ENCODE measurements at places on chromosomes 3 and 15.

DNA sequence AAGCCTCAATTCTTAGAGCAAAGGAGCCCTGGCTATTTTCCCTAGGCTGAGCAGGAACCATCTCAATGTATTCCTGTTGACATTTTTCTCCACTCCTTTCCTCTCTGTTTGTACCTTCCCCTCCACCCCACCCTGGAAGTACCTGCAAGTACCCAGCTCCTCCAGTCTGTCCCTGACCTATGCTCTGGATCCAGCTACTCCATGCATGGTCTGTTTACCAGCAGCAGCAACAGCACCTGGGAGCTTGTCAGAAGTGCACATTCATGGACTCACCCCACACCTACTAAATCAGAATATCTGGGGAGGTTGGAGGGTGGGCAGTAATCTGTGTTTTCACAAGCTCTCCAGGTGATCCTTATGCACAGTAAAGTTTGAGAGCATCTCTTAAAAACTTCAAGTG is 240.7 kb upstream of the UMPS start:
- no peak for DNase-seq

GRCh38 chr3:117532268-117532667 is 822.7 kb downstream of the TUSC7 start:
- peak; percentile 35 for DNase-seq

DNA sequence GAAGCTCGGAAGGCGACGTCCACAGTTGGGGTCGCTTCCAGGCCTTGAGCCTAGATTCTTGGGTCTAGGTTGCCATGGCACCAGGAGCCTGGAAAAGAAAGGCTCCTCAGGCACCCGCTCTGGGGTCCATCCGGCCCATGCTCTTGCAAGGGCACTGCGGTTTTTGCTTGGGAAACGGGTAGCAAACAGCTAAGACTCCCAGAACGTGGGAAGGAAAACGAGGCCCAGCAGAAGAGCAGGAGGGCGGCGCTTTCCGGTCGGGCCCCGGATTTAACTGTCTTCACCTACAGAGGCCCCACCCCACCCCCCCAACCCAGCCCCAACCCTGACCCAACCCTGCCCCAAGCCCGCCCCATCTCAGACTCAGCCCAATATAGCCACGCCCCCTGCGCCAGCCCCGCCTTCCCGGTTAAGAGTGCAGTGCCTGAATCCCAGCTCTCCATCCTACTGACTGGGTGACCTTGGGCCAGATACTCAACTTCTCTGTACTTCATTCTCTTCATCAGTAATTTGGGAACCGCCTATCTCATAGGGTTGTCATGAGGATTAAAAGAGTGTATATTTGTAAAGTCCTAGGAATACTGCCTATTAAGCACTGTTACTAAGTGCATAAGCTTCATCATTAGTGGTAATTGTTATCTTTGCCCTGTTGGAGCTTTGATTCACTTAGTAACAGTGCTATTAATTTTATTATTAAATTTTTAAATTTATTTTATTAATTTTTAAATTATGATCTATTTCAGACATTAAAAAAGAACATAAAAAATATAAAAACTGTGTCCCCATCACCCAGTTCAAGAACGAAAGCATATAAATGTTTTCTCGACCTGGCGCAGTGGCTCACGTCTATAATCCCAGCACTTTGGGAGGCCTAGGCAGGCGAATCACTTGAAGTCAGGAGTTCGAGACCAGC is 28.4 kb upstream of the SMAD6 start:
- no peak for DNase-seq

GRCh38 chr3:126157083-126157768 is 23.2 kb downstream of the ALDH1L1 start:
- DNase-seq = no peak

DNA sequence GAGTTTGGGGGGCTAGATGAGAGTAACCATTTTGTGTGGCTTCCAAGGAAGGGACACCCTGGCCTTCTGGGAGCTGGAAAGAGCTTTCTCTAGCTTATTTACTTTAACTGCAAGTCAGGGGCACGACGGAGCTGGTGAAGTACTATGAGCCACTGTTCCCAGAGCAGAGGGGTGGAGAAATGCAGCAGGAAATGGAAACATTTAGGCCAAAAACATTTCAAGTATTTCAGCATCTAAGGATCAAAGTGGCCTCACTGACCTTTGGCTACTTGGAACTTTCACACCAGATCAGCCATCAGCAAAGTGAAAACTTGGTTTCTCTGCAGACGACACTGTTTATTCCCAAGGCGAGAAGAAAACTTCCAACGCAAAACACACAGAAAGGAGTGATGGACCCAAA is 7.9 kb downstream of the DGKG start:
- DNase-seq = no peak

GRCh38 chr3:133701435-133702358 is 40.0 kb upstream of the TOPBP1 start:
- no peak for DNase-seq

- no peak for DNase-seq
These were observed 178.0 kb upstream of the TBL1XR1 start for GRCh38 chr3:177375316-177375715.

DNA sequence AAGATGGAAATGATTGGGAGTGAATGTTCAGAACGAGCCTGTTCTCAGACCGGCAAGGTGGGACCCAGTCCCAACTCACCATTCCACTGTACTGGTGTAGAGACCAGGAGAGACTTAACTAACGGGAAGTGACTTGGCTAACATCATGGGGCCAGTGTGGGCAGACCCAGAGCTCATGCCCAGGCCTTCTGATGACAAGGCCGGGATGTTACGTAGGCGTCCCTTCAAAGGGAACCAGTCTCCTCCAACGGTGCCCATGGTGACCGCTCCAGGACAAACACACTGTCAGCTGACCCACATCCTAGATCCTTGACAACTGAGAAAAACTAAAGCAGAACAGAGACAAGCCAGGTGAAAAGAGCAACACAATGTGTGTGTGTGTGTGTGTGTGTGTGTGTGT is 128.4 kb upstream of the HACD2 start:
- DNase-seq = peak; percentile 9

- DNase-seq = peak; percentile 65
These were observed 5.8 kb upstream of the TOPAZ1 start for GRCh38 chr3:44235604-44236484.

- DNase-seq = no peak
These were observed 5.2 kb upstream of the SIN3A start for GRCh38 chr15:75456710-75457109.

- DNase-seq = no peak
These were observed 3.8 kb downstream of the TSPAN3 start for GRCh38 chr15:77066971-77067690.

DNA sequence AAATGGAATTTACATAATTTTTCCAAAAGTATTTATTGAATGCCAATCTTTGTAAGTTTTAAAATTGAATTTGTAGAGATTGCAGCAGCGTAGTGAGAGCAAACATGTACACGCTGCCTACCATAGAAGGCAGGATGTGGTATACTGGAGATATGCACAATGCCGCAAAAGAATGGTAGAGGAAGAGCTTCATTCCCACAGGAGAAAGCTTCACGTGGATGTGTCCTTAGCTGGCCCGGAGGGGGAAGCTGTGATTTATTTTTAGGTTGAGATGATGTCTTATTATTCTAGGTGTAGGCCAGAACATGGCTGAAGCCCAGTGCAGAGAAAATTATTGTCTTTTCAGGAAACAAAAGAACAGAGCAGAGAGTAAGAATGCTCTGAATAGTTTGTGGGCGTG is 743.3 kb upstream of the BCHE start:
- no peak for DNase-seq

- peak; percentile 3 for DNase-seq
These were observed 725.5 kb upstream of the ARRDC4 start for GRCh38 chr15:97234851-97235610.

GRCh38 chr3:134312873-134313846 is 61.1 kb downstream of the AMOTL2 start:
- DNase-seq = no peak

DNA sequence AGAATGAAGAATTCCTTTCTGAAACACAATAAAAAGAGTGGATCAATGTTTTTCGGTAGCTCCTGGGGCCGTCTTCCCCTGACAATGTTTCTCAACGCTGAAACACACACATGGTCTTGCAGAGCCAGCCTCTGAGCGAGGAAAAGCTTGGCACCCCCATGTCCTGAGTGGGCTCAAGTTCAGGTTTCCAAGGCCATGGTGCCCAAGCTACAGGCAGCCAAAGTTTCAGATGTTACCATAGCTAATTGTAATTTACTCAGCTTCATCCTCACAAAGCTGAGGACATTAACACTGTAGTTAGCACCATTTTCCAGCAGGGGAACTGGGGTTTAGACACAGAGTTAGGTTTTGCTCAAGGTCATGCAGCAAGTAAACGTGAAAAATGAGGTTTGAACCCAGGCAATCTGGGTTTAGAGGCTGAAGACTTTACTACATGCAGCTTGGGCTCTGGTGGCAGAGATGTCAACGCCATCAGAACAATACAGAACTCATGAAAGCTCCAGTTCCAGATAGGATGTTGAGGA is 199.1 kb downstream of the TJP1 start:
- DNase-seq = no peak

DNA sequence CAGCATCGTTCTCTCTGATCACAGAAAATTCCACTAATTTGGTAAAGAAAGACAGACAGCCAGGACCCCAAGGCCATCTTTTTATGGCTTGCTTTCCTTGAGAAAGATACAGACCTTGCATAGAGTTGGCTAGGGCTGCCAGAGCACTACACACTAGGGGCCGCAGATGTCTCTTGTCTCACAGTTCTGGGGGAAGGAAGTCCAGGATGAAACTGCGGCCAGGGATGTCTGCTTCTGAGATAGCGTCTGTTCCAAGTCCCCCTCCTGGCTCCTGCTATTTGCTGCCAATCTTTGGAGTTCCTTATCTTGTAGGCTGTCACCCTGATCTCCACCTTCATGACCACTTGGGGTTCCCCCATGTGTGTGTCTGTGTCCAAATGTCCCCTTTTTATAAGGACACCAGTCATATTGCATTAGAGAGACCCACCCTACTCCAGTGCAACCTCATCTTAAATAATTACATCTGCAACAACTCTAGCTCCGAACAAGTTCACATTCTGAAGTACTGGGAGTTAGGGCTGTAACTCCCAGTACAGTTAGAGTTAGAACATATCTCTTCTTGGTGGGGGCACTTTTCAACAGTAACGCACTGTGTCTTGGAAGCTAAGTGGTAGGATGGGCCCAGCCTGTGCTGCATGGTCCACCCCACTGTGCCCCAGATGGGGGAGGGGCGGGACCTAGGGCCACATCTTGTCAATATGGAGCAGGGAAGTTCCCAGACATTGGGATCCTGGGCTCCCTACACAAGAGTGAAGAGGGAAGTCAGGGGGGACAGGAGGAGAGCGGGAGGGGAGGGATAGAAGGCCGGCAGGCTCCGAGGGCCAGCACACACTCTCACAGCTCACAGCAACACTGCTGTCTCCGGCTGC is 42.2 kb downstream of the KLF15 start:
- DNase-seq = no peak

DNA sequence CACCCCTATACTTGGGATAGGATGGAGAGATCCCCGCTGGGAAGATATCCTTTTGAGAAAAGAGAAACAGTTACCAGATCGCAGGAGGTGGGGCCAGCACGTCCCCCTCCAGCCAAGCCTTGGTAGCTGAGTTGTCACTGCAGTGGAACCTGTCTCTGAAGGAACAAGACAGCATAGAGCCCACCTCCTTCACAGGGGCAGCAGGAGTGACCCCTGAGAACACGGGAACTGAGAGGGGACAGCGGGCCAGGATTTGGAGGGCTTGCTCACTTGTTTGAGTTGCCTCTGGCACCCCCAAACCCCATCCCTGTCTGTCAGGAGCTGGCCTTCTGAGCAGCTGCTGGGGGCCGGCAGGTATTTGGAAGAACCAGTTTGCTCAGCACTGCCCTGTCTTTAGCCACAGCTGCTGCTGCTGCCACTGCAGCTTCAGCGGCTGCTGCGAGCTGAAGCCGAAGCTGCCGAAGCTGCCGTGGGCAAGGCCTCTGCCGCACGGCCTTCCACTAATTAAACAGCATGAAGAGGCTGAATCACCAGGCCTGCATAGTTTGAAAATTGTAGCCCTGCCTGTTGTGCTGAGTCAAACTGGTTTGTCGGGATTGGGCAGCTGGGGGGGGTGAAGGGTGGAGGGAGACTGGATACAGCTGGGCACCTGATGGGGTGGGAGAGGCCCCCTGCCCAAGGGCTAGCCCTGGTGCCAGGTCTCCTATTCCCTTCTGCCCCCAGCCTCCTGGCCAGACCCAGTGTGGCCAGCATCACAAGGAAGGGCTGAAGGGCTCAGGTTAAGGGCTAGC is 4.0 kb downstream of the EPHB3 start:
- DNase-seq = no peak

GRCh38 chr15:58923696-58924300 is 9.7 kb downstream of the SLTM start:
- no peak for DNase-seq

DNA sequence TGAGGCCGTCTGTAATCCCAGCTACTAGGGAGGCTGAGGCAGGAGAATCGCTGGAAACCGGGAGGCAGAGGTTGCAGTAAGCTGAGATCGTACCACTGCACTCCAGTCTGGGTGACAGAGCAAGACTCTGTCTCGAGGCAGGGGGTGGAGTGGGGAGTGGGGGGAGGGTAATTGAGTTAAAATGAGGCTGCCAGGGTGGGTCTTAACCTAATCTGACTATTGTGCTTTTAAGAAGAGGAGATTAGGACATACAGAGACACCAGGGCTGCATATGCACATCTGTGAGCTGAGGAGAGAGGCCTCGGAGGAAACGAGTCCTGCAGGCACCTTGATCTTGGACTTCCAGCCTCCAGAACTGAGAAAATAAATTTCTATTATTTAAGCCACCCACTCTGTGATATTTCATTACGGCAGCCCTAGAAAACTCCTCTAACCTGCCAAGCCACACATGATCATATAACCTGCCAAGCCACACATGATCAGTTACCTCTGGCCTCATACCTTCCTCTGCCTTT is 197.0 kb downstream of the THSD4 start:
- no peak for DNase-seq

GRCh38 chr3:46947981-46948791 is 28.4 kb downstream of the CCDC12 start:
- no peak for DNase-seq

DNA sequence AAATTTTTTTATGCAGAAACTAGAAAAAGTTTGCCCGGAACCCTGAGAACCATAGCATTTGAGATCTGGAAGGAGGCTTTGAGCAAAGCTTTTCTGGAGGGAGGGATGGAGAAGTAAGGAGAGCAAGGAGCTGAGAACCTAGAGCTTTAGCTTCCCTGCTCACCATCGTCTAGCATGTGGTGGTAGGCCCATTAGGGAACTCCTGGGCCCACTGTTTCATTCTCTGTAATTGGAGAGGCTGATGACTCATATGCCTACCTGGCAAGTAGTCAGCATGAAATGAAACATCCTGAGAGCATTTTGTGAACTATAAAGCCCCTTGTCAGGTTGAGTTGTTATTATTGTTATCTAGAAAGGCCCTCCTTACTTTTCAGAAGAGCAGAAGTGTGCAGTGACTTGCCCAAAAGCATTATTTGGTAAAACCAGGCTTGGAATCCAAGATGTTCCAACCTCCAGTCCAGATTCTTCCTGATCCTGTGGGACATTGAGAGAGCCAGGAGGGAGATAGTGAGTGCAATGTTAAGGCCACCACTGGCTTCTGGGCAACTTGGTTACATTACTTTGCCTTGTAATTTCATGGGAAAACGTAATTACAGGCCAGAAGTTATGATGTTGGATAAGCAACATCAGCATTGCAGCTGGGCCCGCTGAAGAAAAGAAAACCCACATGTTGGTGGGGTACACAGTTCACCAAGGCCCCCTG is 104.5 kb upstream of the BFSP2 start:
- DNase-seq = no peak

Data from putamen (tissue), 1 donor.